ENCODE measurements at places on chromosomes 13 and 19.

DNA sequence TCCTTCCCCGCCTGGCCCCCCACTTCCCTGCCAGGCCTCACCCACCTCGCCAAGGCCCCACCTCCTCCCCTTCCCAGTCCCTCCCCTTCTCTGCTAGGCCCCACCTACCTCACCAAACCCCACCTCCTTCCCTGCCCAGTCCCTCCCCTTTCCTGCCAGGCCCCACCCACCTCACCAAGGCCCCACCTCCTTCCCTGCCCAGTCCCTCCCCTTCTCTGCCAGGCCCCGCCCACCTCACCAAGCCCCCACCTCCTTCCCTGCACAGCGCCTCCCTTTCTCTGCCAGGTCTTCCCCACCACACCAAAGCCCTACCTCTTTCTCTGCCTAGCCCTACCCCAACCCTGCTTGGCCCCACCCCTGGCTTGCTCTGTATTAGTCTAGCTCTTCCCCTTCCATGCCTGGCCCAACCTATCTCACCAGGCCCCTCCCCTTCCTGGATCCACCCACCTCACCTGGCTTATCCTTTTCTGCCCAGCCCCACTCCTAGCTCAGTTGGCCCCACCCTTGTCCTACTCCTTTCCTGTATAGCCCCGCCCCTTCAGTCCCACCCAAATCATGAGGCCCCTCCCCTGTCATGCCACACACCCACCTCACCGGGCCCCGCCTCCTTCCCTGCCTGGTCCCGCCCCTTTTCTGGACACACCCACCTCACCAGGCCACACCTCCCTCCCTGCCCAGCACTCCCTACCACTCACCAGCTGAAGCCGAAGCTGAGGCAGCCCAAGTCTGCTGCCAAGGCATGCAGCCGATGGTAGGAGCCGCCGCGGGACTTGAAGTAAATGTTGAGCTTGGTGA lies 16.2 kb downstream of the CERS1 start:
- peak; percentile 76 for DNase-seq

- no peak for DNase-seq
These were observed 1.0 kb downstream of the AP2S1 start for GRCh38 chr19:46849610-46850009.

DNA sequence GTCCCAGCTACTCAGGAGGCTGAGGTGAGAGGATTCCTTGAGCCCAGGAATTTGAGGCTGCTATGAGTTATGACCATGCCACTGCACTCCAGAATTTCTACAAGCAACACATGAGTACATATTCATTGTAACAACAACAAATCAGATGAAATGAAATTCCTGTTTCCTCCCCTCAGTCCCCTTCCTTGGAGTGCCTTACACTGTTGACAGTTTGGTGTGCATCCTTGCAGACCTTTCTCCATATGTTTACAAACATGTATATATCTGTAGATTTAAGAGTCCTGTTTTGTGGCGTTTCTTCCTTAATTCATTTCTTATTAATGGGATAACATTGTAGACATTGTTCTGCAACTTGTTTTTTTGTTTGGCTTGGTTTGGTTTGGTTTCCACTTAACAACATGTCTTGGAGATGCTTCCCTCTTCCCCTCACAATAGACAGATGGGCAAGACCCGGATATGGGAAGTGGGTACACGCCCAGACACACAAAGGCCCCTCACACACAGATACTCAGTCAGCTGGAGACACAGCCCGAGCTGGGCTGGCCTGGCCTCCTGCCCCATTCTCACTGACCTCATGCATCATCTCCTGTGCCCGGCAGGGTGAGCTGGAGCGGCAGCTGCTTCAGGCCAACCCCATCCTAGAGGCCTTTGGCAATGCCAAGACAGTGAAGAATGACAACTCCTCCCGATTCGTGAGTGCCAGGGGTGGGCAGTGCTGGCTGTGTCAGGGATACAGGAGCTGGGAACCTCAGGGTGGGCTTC lies 21.7 kb downstream of the MYH14 start:
- DNase-seq = no peak

- no peak for DNase-seq
These were observed 17.7 kb upstream of the FBXO17 start for GRCh38 chr19:38993271-38993670.

GRCh38 chr19:14471436-14472187 lies 3.5 kb downstream of the PTGER1 start:
- DNase-seq = no peak

DNA sequence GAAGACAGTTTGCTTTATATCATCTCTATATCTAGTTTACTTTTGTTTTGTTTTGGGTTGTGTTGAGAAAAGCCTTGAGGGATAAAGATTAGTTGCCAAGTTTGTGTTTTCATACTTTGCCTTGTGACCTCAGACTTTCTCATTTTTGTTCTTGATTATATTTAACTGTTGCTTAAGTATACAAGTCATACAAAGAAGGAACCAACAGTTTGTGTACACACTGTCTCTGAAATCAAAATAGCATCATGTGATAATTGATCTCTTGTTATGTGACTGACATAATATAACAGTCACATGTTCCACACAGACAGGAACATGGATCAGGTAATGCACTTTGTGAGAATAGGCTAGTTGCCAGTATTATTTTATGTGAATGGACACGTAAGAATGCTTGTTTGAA lies 70.8 kb downstream of the SHISA2 start:
- DNase-seq = no peak

GRCh38 chr19:19719798-19720197 lies 13.1 kb downstream of the ZNF14 start:
- no peak for DNase-seq

- no peak for DNase-seq
These were observed 41.8 kb upstream of the GRTP1 start for GRCh38 chr13:113405481-113406300.

DNA sequence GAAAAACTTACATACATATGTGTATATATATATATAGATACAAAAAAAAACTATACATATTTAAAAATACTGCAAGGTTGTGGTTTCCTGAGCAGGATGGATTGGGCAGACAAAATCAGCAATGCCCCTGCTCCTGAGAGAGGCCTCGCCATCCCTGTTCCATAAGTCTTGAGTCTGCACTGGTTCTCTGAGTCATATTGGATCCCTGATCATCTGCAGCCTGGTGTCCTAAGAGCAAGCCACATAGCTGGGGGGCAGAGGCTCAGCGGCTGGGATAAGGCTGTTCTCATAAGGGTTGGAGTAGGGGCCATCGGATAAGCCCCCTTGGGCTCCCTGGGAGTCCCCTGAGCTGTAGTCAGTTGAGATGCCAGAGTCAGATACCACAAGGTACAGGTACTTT lies 3.3 kb downstream of the SWSAP1 start:
- no peak for DNase-seq

DNA sequence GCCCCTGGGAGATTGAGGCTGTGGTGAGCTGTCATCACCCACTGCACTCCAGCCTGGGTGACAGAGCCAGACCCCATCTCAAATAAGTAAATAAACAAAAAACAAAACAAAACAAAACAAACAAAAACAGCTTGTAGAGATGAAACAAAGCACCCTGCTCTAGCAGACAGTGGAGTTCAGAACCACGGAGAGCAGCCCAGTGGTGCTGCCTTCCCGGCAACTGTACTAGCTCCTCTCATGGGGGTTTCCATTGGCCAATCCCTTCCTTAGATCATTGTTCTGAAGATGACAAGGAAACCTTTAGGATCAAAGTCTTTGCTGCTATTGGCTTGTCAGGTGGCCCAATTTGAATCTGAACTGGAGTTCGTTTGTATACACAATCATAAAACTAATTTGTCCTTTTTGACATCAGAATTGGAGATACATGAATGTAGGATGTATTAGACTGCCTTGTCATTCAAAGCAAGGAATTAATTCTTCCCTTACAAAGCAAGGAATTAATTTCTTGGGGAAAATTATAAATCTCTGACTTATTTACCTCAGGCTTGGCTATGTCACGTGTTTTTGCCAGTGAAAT lies 19.7 kb upstream of the SYCN start:
- DNase-seq = peak; percentile 75

DNA sequence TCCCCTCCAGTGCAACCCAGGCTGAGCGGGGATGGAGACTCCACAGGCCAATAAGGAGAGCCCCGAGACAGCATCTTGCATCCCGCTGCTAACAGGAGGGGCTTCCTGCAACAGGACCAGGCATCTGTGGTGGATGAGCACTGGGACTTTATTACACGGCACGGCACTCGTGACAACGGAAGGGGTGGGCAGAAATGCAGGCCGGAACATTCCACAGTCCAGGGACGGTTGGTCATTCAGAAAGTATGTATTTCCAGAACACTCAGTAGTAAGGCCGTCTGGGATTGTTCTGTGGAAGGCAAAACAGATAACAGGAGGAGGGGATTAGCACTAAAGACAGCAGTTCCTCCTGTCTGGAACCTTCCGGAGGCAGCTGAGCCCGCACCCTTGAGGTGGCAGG lies 3.3 kb upstream of the TM6SF2 start:
- DNase-seq = no peak

DNA sequence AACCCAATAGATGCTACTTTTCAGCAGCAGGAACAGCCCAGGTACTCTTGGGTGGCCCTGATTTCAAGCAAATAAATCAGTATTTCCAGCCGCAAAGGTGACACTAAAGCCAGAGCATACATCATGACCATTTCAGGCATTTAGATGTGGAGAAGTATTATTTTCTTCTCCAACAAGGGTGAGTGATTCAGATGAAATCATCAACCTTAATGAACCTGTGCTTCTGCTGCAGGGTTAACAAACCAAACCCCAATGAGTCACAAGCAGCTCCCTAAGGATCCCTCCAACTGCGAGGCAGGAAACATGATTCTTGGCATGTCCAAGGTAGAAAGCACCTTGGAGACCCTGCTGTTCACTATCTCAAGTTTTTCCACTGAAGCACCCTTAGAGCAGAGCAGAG lies 32.7 kb downstream of the MBNL2 start:
- DNase-seq = peak; percentile 52

DNA sequence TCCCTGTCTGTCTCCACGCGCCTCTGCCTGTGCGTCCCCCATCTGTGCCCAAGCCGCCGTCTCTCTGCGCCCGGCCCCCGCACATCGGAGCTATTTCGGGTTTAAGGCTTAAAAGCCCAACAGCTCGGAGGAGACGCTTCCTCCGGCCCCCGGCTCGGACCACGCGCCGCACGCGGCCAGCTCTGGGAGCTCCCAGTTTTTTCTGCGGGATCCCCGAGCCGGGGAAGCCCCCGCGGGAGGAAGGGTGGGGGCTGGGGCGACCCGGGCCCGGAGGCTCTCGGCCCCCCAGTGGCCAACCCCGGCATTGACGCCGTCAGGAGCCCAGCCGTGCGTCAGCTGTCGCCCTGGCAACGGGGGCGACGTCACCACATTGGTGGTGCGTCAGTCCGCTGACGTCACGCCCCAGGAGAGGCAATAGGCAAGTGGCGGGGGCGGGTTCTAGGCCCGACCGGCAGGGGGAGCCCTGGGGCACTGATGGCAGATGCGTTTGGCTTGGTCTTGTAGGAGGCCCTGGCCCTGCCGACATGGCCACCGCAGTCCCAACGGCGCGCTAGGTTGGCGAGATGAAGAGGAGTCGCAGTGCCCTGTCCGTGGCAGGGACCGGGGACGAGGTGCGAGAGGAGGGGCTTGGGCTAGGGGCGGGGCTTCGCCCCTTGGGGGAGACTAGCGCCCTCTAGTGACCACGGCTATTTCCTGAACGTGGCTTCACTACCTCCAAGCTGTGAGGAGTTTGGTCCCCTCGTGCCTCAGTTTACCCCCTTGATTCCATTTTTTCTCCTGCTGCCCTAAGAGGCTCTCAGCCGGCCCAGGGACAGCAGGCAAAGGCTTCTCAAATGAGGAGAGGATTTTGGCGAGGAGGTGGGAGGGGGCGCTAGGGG lies 3.7 kb upstream of the PDE4A start:
- peak; percentile 99 for DNase-seq

DNA sequence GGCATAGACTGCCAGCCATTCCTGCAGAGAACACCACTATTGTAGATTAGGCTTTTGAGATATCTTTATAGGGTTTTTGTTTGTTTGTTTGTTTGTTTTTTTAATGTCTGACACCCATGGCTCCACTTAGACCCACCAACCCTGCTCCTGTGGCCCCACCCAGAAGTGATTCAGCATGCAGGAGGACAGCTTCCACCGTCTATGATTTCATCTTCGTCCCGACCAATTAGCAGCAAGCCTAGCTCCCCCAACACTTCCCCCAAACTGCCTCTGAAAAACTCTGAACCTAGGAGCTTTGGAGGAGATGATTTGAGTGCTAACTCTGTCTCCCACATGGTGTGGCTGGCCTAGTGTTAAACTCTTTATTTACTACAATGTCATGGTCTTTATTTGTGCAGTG lies 108.3 kb upstream of the RXFP2 start:
- DNase-seq = no peak

DNA sequence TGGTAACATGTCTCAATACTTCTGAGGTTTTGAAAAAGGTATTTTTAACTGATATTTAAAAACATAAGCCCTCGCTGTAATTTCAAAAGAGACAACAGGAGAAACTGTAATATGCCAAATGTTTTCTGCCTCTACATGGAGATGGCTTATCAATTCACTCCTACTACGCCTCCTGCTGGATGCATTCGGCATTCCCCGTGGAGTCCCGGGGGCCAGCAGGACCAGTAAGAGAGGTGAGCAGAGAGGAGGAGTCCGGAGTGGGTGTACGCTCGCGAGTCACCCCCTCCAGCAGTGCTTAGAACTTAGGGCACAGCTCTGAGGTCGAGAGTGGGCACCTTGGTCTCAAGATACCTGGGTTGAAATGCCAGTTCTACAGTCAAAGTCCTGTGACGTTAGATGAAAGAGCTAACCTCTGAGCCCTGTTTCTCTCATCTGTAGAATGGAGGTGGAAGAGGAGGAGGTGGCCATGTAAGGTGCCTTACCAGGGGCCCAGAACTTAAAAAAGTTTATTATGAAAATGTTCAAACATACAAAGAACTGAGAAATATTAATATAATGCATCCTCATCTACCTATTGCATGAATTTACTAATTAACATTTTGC lies 110.2 kb downstream of the STK24 start:
- peak; percentile 78 for DNase-seq

DNA sequence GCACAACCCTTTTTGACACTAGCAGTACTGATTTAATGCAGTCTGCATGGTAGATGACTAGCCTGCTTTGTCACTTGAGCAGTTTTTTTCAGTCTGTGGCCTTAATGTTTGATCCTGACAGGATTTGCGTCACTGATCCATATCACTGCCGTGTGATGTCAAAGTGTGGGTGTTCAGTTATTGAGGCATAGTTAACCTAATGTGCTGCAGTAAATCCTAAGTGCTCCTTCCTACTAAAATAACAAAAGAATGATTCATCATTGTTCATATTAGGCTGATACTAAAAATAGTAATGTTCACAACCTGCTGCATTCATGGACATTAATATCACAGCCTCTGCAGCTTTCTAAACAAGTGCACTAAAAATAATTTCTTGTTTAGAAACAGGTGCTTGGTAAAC lies 121.9 kb upstream of the MLNR start:
- DNase-seq = no peak

- DNase-seq = no peak
These were observed 66.6 kb downstream of the SPRYD7 start for GRCh38 chr13:49869519-49869918.

DNA sequence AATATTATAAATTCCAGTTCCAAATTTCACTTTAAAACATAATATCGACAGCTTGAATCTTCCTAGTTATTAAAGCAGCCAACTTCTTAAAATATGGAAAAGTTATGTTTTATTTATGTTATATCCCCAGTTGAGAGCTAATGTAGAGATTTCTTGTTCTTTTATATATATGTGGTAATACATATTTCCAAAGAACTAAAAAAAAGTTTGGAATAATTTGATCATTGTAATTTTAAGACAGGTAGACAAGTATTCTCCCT lies 781 bp upstream of the TBC1D4 start:
- no peak for DNase-seq

GRCh38 chr19:36331353-36332228 lies 47.4 kb downstream of the ZFP14 start:
- DNase-seq = peak; percentile 87

All from activated CD4-positive, alpha-beta T cell treated with anti-CD3 and anti-CD28 coated beads, Interleukin-2, amount 10 ng/mL, durations not matched to agents 24 days and 14 days (primary cell).